ENCODE measurements at places on chromosomes 12 and 14.

- no peak for DNase-seq
Measured at GRCh38 chr12:108964371-108965352, 56.2 kb downstream of the SVOP start.

DNA sequence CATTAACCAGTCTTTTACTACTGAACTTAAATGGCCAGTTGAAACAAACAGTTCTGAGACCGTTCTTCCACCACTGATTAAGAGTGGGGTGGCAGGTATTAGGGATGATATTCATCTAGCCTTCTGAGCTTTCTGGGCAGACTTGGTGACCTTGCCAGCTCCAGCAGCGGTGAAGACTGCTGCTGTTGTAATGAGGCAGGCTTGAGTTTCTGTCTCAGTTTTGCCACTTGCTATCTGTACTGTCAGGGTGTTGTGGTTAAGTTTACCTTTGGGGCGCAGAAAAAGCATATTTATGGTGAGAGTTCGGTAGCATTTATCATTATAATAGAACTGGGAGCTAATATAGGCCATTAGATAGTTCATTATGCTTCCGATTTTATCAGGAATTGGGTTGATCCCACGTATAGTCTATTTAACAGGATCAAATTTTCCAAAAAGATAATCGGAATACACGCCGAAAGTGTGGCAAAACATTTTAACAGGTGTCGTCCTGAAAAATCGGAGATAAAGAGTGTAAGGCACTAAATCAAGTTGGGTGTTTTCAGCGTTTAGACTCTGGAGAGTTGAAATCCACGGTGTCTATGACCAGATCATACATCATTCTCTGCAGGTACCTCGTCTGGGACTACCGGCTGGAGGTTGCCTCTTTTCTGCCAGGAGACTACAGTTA, 688 bp upstream of the NECAP1 start:
- no peak for DNase-seq

DNA sequence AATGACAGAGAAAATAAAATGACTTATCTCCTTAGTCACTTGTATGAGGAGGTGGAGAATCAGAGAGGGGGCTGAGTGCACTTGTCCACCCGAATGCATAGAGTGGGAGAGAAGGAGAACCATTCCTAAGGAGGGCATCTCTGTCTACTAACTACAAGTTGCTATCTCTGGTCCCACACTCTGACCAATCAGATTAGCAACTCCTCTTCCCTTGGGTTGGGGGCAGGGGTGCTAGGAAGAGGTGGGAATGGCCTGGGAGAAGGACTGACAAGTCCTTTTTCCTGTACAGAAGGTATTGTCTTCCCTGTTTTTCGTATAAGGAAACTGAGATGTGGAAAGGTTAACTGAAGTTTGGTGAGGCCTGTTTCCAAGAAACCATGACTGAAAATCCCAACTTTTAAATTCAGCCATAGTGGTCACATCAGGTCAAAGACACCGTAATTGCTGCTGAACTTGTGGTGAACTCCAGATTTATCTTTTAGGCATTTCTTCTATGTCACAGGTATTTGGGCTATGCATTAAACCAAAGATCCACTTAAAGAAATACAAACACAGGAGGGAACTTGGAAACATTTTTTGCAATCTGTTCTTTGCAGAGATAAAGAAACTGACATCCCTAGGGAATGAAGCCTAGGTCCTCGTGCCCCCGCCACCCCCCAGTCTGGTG, 207.8 kb downstream of the CRADD start:
- DNase-seq, result no peak

DNA sequence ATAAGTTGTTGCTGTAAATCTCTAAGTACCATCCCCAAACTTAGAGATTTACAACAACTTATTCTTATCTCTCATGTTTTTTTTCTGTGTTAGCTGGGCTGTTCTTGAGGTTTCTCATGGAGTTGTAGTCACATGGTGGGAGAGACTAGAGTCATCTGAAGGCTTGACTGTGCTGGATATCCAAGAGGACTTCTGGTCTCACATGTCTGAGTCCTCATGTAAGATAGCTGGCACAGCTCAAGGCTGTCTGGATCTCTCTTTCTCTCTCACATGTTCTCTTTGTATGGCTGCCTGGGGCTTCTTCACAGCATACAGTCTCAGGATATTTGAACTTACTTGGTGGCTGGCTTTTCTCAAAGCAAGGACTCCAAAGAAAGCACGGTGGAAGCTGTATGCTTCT, 63.8 kb downstream of the DACT1 start:
- no peak for DNase-seq

DNA sequence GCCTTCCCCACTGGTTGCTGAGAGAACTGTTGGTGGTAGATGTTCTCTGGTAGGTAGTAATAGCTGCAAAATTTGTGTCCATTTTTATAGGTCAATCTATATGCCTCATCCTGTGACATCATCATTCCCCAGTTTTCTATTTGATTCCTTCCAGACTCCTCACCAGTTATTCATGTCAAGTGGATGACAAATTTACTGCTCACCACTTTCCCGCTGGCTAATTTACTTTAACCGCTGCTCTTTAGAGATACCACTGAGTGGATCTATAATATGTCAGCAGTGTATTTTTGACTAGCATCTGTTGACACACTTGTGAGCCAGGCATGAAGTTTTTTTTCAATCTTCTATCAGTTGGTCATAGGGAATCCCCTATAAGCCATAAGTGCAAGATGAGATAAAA, 24.6 kb downstream of the GPR65 start:
- no peak for DNase-seq

- no peak for DNase-seq
Measured at GRCh38 chr12:3336606-3337311, 154.2 kb upstream of the PRMT8 start.

GRCh38 chr12:111269718-111270117, 99.2 kb downstream of the PHETA1 start:
- no peak for DNase-seq

DNA sequence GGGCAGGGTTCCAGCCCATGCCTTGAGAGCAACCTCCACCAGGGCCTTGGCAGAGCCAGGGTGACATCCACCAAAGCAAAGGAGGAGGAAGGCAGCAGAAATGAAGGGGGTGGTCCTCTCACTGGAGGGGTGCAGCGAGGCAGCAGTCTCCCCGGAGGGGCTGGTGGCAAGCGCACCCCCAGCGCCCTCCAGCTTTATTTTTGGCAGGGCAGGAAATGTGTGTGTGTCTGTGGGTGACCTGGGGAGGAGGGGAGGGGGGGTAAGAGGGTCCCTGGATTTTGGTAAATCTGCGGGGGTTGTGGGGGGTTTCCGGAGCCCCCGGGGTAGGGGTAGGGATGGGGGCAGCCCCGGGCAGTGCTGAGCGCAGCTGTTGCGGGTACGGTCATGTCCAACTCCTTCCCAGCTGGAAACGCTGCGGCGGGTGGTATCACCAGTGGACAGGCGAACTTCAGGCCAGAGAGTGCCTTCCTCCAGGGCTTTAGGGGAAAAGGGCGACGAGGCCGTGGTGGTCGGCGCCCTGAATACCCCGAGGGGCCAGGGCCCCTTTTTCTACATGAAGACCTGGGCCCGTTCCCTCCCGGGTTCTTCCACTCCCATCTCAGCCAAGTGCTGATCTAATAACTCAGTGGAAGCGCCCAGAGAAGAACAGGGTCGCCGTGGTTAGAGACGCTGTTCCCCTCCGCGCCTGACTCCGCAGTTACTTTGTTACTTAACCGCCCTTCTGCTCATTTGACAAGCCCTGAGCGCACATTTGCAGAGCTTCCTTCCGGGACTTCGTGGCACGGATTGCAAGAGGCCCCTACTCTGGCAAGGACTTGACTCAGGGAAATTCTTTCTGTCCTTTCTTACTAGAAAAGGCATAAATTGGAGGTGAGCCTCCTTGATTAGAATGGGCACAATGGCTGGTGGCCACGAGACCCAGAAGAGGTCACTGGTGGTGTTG, 55.2 kb downstream of the FOS start:
- peak; percentile 28 for DNase-seq

DNA sequence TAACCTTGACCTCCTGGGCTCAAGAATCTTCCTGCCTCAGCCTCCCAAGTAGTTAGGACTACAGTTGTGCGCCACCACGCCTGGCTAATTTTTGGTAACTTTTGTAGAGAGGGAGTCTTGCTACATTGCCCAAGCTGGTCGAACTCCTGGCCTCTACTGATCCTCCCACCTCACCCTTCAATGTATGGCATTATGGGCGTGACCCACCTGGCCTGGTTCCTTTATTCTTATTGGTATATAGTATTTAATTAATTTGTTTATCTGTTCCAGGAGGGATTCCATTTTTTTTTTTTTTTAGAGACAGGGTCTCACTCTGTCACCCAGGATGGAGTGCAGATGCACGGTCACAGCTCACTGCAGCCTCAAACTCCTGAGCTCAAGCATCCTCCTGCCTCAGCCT, 40.9 kb upstream of the EAPP start:
- no peak for DNase-seq

DNA sequence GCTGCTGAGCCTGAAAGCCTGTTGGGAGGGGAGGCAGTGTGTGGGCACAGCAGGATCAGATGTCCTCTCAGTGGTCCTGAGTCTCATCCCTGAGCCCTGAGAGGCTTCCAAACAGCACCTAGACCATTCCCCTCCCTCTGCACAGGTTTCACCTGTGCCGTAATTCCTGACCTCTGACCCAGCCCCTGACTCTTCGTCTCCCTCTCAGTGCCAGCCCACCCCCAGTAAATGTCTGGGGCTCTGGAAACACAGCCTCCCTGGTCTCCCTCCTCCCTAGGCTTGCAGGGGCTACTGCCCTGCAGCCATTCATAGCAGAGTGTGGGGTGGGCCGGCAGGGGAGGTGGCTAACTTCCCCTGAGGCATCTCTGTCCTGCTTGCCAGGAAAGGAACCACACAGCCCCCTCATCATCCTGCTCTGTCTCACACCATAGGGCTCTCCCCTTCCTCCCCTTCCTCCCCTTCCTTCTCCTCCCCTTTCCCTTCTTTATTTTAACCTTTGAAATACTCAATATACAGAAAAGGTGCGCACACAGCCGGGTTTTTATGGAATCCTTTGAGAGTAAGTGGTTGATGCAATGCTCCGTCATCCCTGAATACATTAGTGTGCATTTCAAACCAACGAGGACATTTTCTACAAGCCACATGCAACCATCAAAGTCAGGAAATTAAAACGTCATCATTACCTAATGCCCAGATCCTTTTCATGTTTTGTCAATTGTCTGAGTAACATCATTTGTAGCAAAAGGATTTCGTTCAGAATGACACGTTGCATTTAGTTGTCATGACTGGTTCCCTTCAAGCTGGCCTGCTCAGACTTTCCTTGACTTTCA, 67.0 kb downstream of the PRMT8 start:
- no peak for DNase-seq

- no peak for DNase-seq
Measured at GRCh38 chr14:94601884-94602391, 10.3 kb upstream of the SERPINA3 start.
